ENCODE measurements at places on chromosomes 3 and 15.

DNA sequence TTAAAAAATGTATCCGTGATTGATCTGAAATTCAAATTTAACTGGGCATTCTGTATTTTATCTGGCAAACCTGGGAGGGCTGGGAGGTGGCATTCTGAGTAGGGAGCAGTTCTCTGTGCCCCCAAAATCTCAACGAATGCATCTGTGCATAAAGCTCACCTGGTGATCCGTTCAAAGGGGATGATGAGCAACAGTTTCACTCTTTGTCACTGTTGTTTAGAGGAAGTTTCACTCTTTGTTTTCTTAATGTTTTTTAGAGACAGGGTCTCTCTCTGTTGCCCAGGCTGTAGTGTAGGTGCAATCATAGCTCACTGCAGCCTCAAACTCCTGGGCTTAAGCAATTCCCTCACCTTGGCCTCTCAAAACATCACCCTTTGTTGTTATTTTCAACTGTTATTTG, 186.7 kb downstream of the SSR3 start:
- no peak overlapping the region for H3K4me3 ChIP-seq
- no peaks in the 10 kb centered on the region for H3K4me1 ChIP-seq
- H3K27ac ChIP-seq, result no peak overlapping the region
- no peaks in the 10 kb centered on the region for H3K36me3 ChIP-seq
- no peak for DNase-seq

GRCh38 chr3:111692593-111693552, 97.7 kb upstream of the ZBED2 start:
- H3K27ac ChIP-seq, result no peak overlapping the region
- H3K4me1 ChIP-seq, result no peaks in the 10 kb centered on the region
- H3K4me3 ChIP-seq, result no peak overlapping the region
- no peaks in the 10 kb centered on the region for H3K36me3 ChIP-seq
- no peak for DNase-seq
- no peaks in the 10 kb centered on the region for H3K27me3 ChIP-seq

GRCh38 chr15:70447521-70447920, 315.8 kb downstream of the UACA start:
- H3K36me3 ChIP-seq, result no peaks in the 10 kb centered on the region
- H3K4me3 ChIP-seq, result no peak overlapping the region
- peaks cover 8% of the 10 kb centered on the region for H3K27me3 ChIP-seq
- DNase-seq, result no peak
- H3K27ac ChIP-seq, result no peak overlapping the region
- H3K4me1 ChIP-seq, result peaks cover 19% of the 10 kb centered on the region

DNA sequence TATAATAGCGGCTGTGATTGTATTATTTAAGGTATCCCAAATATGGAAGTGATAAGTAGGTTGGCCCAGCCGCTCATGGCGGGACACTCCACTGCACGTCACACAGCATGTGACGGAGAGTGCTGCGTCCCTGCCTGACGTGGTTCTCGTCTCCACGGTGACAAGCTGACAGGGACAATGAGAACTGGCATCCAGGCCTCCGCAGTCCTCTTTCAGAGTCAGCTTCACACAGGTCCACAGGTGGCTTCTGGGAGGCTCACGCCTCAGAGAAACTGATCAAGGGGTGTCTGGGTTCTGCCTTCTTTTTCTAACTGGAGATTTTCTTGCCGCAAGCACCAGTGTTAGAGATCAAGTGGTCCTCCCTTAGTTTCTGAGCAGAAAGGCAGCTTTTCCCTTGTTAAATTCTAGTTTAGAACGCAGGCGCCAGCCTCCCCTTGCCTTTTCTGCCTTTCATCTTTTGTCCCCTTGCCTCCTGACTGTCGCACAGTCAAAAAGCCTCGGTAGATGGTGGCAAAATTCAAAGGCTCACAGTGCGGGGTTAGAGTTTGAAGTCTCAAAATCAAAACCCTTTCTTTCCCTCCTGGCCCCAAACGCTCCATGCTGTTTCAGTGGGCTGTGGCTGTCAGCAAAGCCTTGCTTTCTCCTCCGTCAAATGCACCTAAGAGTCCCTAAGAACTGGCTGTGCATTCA, 120.9 kb downstream of the ATP10A start:
- no peaks in the 10 kb centered on the region for H3K36me3 ChIP-seq
- H3K4me3 ChIP-seq, result no peak overlapping the region
- peaks cover 5% of the 10 kb centered on the region for H3K4me1 ChIP-seq
- no peak overlapping the region for H3K27ac ChIP-seq
- DNase-seq, result no peak
- H3K27me3 ChIP-seq, result no peaks in the 10 kb centered on the region

- H3K36me3 ChIP-seq, result no peaks in the 10 kb centered on the region
- no peak overlapping the region for H3K4me3 ChIP-seq
- peaks cover 35% of the 10 kb centered on the region for H3K4me1 ChIP-seq
- H3K27me3 ChIP-seq, result no peaks in the 10 kb centered on the region
- H3K27ac ChIP-seq, result no peak overlapping the region
- no peak for DNase-seq
Measured at GRCh38 chr3:195105389-195105788, 165.6 kb downstream of the XXYLT1 start.

- no peaks in the 10 kb centered on the region for H3K36me3 ChIP-seq
- H3K4me1 ChIP-seq, result no peaks in the 10 kb centered on the region
- no peak for DNase-seq
- H3K27me3 ChIP-seq, result no peaks in the 10 kb centered on the region
- H3K4me3 ChIP-seq, result no peak overlapping the region
Measured at GRCh38 chr3:140292170-140292569, 357.2 kb downstream of the CLSTN2 start.

- no peaks in the 10 kb centered on the region for H3K27me3 ChIP-seq
Measured at GRCh38 chr3:17639765-17640164, 102.7 kb downstream of the TBC1D5 start.

GRCh38 chr3:134911586-134912548, 116.8 kb downstream of the EPHB1 start:
- no peak for DNase-seq
- no peaks in the 10 kb centered on the region for H3K36me3 ChIP-seq
- H3K4me1 ChIP-seq, result no peaks in the 10 kb centered on the region
- no peaks in the 10 kb centered on the region for H3K27me3 ChIP-seq
